ENCODE measurements at places on chromosomes 16 and 17.
A peak's percentile ranks its signal among the peaks of the same experiment; 100 is the strongest.

GRCh38 chr16:49051576-49051975, 230.1 kb downstream of the CBLN1 start:
- no peaks in the 10 kb centered on the region for H3K4me1 ChIP-seq
- no peak for DNase-seq
- no peaks in the 10 kb centered on the region for H3K27me3 ChIP-seq
- no peaks in the 10 kb centered on the region for H3K36me3 ChIP-seq

DNA sequence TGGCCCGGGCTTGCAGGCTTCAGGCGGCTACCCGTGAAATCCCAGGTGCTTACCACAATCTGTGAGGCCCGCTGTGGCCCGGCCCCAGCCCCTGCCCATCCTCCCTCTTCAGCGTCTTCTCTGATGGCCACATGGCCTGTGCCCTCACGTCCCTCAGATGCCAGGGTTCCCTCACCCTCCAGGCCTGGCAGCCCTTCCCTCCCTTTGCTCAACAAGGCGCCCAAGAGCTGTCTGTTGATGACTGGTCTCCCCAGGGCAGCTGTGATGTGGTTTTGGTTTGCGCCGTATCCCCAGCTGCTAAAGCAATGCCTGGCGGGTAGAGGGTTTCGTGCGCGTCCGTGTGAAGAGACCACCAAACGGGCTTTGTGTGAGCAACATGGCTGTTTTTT, 35.1 kb downstream of the PMM2 start:
- H3K27ac ChIP-seq = no peak overlapping the region
- no peak for DNase-seq
- H3K36me3 ChIP-seq = peaks cover 30% of the 10 kb centered on the region
- H3K4me1 ChIP-seq = peaks cover 3% of the 10 kb centered on the region

GRCh38 chr17:66545918-66546317, 243.5 kb downstream of the PRKCA start:
- peaks cover 56% of the 10 kb centered on the region for H3K4me1 ChIP-seq
- H3K4me3 ChIP-seq = no peak overlapping the region
- H3K36me3 ChIP-seq = peaks cover 18% of the 10 kb centered on the region
- H3K27me3 ChIP-seq = no peaks in the 10 kb centered on the region

DNA sequence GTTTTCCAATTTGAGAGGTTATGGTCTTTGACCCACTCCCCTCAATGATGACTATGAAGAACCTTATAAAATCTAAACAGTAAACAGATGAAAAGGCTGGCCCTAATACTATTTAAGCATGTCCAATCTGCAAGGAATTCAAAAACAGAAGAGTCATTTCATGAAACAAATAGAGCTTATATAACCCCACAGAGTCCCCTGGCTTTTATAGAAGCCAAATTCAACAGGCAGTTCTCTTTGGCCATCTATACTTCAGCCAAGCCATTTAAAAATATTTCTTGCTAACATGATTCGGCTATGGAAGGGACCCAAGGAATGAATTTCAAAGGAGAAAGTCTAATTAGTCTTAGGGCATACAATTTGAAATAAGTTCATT, 43.4 kb downstream of the SPOP start:
- no peak overlapping the region for H3K4me3 ChIP-seq
- H3K27me3 ChIP-seq = no peaks in the 10 kb centered on the region
- peaks cover 14% of the 10 kb centered on the region for H3K36me3 ChIP-seq

- H3K27ac ChIP-seq = peak overlapping the region; percentile 26
- H3K27me3 ChIP-seq = peaks cover 21% of the 10 kb centered on the region
- peaks cover 13% of the 10 kb centered on the region for H3K4me1 ChIP-seq
- peaks cover 3% of the 10 kb centered on the region for H3K36me3 ChIP-seq
- DNase-seq = no peak
- no peak overlapping the region for H3K4me3 ChIP-seq
Measured at GRCh38 chr16:89261691-89262563, 44.4 kb downstream of the ZNF778 start.

DNA sequence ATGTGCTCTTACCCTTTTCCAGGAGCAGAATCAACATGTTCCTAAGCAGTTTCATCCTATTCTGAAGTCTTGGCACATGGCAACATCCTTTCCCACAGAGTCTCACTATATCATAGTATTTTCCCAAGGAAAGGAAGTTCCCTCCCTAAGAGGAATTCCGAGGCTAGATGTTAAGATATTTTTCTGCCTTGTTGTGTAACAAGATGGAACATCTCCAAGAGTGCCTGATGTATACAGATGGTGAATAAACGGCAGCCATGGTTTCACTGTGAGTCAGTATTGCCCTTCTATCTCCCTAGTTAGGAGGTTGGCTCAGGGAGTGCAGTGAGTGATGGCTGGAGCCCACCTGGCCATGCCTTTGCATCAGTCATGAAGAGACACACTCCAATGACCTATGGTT, 48.2 kb downstream of the SPACA3 start:
- peaks cover 16% of the 10 kb centered on the region for H3K27me3 ChIP-seq
- no peaks in the 10 kb centered on the region for H3K36me3 ChIP-seq
- no peak for DNase-seq
- H3K4me3 ChIP-seq = no peak overlapping the region

GRCh38 chr17:72608436-72608835, 484.1 kb downstream of the SLC39A11 start:
- no peaks in the 10 kb centered on the region for H3K4me1 ChIP-seq
- no peaks in the 10 kb centered on the region for H3K36me3 ChIP-seq
- DNase-seq = no peak
- H3K27me3 ChIP-seq = peaks cover 20% of the 10 kb centered on the region
- no peak overlapping the region for H3K27ac ChIP-seq

DNA sequence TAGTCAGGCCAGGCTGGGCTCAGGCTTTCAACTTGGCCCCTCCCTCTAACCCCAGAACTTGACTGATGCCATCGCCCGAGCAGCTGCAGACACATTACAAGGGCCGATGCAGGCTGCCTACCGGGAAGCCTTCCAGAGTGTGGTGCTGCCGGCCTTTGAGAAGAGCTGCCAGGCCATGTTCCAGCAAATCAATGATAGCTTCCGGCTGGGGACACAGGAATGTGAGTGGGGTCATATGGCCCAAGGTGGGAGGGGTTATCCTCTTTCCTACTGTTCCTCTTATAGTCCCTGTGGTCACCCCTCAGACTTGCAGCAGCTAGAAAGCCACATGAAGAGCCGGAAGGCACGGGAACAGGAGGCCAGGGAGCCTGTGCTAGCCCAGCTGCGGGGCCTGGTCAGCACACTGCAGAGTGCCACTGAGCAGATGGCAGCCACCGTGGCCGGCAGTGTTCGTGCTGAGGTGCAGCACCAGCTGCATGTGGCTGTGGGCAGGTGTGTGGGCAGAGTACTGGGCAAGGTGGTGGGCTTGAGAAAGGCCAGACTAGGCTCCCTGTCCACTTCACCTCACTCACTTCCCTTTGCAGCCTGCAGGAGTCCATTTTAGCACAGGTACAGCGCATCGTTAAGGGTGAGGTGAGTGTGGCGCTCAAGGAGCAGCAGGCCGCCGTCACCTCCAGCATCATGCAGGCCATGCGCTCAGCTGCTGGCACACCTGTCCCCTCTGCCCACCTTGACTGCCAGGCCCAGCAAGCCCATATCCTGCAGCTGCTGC, 2.1 kb upstream of the NRN1L start:
- no peak overlapping the region for H3K27ac ChIP-seq
- no peaks in the 10 kb centered on the region for H3K27me3 ChIP-seq
- no peak overlapping the region for H3K4me3 ChIP-seq
- DNase-seq = no peak

DNA sequence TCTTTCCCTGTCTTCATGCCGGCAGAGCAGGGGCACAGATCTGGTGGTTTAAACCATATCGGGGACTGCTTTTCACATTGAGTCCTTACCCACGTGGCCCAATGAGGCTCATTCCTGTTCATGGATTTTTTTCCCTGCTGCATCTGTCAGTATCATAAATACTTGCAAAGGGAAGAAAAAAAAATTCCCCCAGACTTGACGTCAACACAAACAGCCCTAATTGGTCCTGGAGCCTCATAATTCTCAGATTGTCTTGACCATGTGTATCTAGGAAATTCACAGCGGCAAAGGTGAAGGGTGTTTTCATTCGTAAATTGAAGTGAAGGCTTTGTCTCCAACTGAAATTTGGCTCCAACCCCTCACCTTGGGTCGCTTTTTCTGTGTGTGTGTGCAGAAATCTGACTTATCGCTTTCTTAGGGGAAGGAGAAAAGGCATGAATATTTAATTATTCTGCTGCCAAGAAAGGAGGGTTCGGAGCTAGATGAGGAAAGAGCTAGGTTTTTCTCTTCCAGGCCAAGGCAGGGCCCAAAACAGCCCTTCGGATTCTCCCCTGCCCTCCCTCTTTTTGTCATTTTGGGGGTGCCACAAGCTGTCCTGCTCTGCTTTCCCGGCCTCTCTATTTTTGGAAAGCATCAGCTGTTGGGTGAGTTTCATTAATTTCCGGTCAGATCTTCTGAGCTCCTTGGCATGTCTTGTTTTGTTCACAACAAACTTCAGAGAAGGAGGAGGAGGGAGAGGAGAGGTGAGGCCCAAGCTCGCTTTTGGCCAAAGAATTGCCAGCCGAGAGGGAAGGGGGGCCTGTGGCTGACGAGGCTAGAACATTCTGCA, 17.8 kb upstream of the CIBAR2 start:
- H3K4me3 ChIP-seq = no peak overlapping the region
- no peak overlapping the region for H3K27ac ChIP-seq
- DNase-seq = no peak
- no peaks in the 10 kb centered on the region for H3K27me3 ChIP-seq
- no peaks in the 10 kb centered on the region for H3K36me3 ChIP-seq

GRCh38 chr17:72749119-72749572, 343.3 kb downstream of the SLC39A11 start:
- DNase-seq = no peak
- no peaks in the 10 kb centered on the region for H3K27me3 ChIP-seq
- H3K27ac ChIP-seq = no peak overlapping the region
- no peak overlapping the region for H3K4me3 ChIP-seq
- no peaks in the 10 kb centered on the region for H3K4me1 ChIP-seq

- H3K4me3 ChIP-seq = no peak overlapping the region
- no peaks in the 10 kb centered on the region for H3K27me3 ChIP-seq
- peaks cover 11% of the 10 kb centered on the region for H3K4me1 ChIP-seq
- no peak for DNase-seq
- H3K27ac ChIP-seq = no peak overlapping the region
Measured at GRCh38 chr16:88466175-88466862, 13.2 kb downstream of the ZFPM1 start.

- H3K27me3 ChIP-seq = peaks cover 32% of the 10 kb centered on the region
- H3K36me3 ChIP-seq = no peaks in the 10 kb centered on the region
- H3K27ac ChIP-seq = peak overlapping the region; percentile 45
- no peak for DNase-seq
- no peak overlapping the region for H3K4me3 ChIP-seq
Measured at GRCh38 chr17:58527306-58527705, 12.9 kb upstream of the MTMR4 start.

- no peak overlapping the region for H3K27ac ChIP-seq
- no peaks in the 10 kb centered on the region for H3K27me3 ChIP-seq
- no peaks in the 10 kb centered on the region for H3K4me1 ChIP-seq
- no peaks in the 10 kb centered on the region for H3K36me3 ChIP-seq
- no peak overlapping the region for H3K4me3 ChIP-seq
- no peak for DNase-seq
Measured at GRCh38 chr17:6092903-6093468, 22.8 kb downstream of the WSCD1 start.

- H3K4me3 ChIP-seq = no peak overlapping the region
- no peak for DNase-seq
- H3K36me3 ChIP-seq = no peaks in the 10 kb centered on the region
Measured at GRCh38 chr17:72134608-72135394, 14.0 kb downstream of the SOX9 start.

DNA sequence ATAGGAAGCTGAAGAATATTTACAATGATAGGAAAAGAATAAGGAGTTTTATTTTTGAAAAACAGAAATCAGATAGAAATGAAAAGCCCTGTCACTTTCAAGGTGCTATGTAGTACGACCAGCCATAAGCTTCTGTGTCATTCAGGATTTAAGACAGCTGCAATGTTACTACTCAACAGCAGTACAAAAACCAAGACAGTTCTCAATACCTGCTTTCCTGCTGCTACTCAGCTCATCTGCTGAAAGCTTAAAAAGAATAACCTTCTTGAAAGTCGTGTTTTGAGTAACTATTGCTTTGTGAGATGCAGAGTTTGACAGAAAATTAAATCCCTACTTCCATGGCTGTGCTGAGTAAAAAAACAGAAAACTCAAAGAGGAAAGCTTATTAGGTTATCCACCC, 8.7 kb downstream of the GRB2 start:
- no peak for DNase-seq
- H3K27ac ChIP-seq = peak overlapping the region; percentile 69
- H3K4me3 ChIP-seq = no peak overlapping the region
- peaks cover 22% of the 10 kb centered on the region for H3K36me3 ChIP-seq
- H3K4me1 ChIP-seq = peaks cover 54% of the 10 kb centered on the region
- H3K27me3 ChIP-seq = no peaks in the 10 kb centered on the region

DNA sequence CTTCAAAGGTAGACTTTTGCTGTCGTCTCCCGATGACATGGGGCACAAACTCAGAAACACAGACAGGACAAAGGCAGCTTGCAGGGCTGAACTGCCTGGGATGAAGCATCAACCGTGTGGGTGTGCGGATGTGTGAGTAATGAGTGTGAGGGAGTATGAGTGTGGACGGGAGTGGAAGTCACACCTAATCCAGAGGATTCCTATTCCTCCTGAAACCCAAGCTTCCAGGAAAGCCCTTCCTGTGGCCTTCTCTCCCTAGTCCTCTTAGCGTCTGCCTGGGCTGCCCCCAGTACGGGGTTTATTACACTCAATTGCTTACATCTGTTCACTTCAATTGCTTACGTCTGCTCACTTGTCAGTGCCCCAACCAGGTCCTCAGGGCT, 2.3 kb upstream of the IL4R start:
- peaks cover 29% of the 10 kb centered on the region for H3K36me3 ChIP-seq
- no peak for DNase-seq
- no peak overlapping the region for H3K27ac ChIP-seq
- peaks cover 18% of the 10 kb centered on the region for H3K4me1 ChIP-seq

DNA sequence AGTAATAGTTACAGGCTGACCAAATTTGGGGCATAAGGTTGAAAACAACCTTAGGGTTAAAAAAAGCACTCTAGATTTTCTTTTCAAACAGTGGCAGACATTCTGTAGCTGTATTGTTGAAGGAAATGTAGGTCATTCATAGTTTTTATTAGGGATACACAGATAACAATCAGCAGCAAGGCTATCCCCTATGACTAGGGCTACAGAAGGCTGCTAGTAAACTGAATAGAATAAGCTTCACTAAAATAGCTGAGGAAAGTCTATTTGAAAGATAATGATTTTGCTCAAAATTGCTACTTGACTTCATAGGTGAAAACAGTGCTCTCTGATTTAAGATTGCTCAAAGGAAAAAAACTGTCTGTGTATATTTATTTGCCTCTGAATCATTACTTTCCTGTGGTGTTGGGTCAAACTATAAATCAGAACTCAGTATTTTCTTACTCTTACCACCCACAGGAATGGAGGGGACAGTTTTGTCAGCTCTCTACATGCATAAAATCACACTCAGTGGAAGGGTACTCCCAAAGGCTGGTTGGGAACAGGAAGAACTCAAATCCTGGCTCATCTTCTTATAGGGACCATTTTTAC, 24.8 kb downstream of the RPGRIP1L start:
- DNase-seq = no peak
- H3K4me1 ChIP-seq = no peaks in the 10 kb centered on the region
- H3K36me3 ChIP-seq = peaks cover 5% of the 10 kb centered on the region
- no peak overlapping the region for H3K4me3 ChIP-seq

- H3K36me3 ChIP-seq = no peaks in the 10 kb centered on the region
- H3K4me3 ChIP-seq = no peak overlapping the region
- no peak overlapping the region for H3K27ac ChIP-seq
- H3K4me1 ChIP-seq = peaks cover 12% of the 10 kb centered on the region
- no peak for DNase-seq
Measured at GRCh38 chr17:38557396-38557795, 48.4 kb downstream of the SRCIN1 start.

All from T-helper 2 cell treated with Interferon-gamma antibody and Interleukin-4, amounts not matched to agents 5 μg/mL and 100 μg/mL, for 36 hours (primary cell).